ENCODE measurements at places on chromosomes 3 and 15.

DNA sequence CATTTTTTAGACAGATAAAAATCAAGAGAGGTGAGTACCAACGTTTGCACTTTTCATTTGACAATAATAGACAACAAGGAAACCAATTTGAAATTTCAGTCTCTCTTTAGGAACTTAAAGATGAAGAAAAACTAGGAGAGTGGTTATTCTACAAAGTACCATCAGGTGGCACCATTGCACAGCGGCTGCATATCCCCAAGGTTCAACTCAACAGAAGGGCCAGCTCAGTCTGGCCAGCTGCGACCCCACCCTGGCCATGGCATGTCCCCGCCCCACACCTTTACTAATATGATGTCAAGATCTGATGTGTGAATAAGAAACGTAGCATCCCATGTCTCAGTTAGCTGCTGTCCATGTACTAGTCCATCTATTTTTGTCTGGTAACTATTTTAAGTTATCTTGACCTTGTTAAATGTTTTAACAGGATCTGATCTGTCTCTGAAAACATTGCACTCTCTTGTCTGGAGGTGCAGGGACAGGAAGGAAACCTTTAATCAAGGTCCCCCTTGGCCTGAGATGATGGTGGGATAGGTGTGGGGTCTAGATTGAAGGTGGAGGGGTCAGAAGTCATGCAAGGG is 35.5 kb upstream of the CGNL1 start:
- no peak for DNase-seq

DNA sequence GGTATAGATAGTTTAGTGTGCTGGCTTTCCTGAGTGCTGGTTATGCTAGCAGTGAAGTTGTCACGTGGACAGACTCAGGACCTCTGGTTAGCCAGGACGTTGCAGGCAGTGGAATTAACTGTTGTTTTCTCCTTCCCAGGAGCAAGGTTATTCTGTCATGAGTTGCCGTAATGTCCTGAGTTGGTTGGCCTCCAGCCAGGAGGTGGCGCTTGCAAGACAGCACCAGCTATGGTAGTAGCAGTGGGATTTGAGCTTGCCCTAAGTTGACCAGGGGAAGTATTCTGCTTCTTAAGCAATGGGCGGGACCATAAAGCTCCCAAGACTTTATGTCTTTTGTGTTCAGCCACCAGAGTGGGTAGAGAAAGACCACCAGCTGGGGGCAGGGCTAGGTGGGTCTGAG is 240.7 kb upstream of the DNAJC19 start:
- no peak for DNase-seq

DNA sequence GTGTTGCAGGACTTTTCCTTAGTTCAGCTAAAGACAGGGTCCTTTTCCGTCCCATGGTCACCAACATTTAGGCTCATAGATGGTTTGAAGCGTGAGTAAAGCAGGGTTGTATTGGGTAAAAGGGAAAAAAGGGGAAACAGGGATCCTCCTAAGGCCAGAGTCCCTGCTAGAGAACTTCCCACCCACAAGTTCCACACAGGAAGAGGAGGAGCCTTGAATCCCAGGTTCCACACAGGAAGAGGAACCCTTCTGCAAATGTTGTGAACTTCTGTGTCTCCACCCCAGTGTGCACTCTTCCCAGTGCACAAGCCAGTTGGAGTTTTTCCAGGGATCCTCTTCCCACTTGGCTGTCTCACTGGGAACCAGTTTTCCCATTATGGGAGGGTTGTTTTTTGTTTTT is 27.6 kb upstream of the ATP8B4 start:
- DNase-seq = no peak

DNA sequence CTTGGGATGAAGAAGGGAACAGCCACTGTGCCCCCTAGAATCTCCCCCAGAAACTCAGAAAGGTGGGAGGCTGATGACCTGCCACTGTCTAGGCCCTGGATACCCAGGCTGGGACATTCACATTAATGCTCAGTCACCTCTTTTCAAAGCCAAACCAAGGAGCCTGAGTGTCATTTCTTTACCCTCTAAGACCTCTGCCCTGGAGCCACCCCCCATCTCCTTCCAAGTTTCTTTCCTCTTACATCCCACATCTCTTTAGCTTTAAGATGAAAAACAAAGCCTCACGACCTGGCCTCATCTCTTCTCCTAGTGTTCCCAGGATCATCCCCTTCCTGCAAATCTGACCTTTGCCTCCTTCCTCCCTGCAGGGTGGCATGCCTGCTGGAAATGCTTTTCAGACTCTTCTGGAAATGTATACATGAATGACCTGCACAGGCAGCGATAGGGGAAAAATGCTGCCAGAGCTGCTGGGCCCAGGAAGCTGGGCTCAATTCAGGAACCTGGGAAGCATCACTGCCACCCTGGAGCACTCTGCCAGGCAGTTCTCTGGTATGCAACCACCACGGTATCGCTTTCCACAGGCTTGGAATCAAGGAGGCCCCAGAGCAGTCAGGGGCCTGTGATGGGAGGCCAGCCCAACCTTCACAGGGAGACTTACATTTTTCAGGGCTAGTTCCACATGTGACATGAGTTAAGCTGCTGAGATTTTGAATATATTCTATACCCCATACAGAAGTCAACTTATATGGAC is 67.6 kb downstream of the DAPK2 start:
- no peak for DNase-seq

- peak; percentile 35 for DNase-seq
Measured at GRCh38 chr3:17023006-17023664, 138.4 kb downstream of the PLCL2 start.

- DNase-seq = no peak
Measured at GRCh38 chr3:8488877-8489276, 12.7 kb upstream of the LMCD1 start.

All from stimulated activated CD4-positive, alpha-beta T cell treated with anti-CD3 and anti-CD28 coated beads, TNF-alpha, amount 100 ng/mL, for 24 hours (primary cell).